Immature natural killer cell (primary cell): ENCODE measurements at places on chromosomes 4 and X.

- DNase-seq, result no peak
Measured at GRCh38 chrX:144531877-144532276, 648.0 kb downstream of the UBE2NL start.

GRCh38 chr4:169716677-169717076 is 41.1 kb downstream of the HPF1 start:
- no peak for DNase-seq

- no peak for DNase-seq
Measured at GRCh38 chr4:155060419-155060818, 148.0 kb upstream of the NPY2R start.

DNA sequence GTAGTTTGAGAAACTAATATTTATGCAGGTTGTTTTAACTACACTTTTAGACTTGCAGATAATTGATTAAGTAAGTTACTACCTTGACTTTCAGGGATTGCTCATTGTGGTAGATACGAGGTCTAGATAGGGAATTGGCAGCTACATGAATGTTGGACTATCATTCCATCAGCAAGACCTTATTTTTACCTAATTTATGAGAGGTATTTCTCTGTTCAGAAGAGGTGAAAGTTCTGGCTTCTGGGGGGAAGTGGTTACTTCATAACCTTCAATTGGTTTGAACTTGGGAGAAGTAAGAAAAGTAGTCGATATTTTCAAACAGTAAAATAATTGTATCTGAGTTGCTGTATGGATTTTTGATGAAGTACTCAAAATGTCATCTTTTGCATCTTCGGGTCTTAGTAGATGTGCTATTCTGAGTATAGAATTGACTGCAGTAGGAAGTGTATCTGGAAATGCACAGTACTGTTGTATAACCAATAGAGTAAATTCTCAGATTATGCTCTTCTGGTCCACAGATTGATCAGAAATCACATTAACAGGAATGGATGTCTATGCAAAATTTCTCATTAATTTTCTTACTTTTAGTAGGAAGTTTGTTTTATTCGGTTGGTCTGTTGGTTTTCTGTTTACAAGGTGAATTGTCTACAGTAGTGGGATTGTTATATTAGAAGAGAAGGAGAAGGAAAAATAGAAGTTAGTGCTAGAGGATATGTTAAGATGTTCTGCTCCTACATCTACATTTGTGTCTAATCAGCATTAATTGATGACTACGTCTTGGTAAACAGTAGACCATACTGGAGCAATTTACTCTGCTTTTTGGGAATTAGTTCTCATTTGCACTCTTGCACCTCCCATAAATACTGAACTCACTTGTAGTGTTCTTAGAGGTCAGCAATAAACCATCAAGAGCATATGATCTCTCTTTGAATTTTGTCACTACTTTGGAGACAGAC is 3.0 kb downstream of the NFKB1 start:
- DNase-seq, result no peak

GRCh38 chr4:112519689-112520597 is 4.0 kb upstream of the NEUROG2 start:
- no peak for DNase-seq

DNA sequence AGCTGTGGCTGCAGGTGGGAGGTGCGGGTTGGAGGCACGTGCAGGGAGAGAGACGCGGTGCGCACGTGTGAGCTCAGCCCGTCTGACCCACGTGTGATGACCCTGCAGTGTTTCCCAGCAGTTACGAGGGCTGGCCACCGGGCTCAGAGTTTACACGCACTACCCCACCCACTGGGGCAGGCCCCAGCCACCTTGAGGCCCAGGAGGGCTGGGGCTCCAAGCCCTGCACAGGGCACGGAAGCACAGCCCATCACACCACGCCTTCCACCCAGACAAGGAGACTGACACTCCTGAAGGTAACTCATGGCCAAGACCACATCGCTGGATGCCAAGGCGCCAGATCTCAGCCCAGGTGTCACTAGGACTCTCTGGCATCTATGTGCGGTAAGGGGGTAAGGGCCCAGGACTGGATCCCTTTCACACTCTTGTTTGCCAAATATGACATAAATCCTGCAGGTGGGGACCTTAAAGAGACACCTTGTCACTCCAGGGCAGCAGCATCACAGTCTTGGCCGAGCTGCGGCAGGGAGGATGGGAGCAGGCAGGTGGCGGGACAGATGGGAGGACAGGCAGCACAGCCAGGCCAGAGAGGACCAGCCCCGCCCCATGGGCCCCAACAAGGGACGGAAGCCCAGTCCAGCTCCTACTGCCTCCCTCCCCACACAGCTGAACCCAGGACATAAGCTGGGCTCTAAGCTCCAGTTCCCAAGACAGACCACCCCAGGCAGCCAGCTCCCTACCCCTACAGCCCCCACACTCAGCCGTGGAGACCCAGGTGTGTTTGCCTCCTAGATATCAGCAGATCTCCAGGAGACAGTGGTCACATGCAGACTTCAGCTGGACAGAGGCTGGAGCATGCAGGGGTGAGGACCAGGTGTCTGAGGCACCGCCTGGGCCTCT is 56.8 kb downstream of the ZFYVE28 start:
- no peak for DNase-seq

- no peak for DNase-seq
Measured at GRCh38 chr4:63505714-63506460, 903.4 kb downstream of the TECRL start.

DNA sequence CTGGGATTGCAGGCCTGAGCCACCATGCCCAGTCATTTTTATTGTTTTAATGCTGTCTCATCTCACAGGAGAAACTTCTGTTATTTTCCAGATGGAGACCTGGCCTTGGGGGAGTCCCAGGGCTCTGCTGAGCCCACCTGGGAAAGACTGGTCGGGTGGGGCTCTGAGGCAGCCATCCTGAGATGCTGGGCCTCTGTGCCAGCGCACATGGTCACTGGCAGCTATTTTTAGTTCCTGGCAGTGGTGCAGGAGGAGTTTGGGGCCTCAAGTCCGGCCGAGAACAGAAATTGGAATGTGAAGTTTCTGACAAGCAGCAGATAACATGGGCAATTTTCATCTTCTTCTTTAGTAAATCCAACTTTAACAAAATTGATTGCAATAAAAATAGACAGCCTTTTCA is 44.5 kb downstream of the SORCS2 start:
- DNase-seq, result no peak
